ENCODE measurements at places on chromosomes 6 and 20. TPM values are rescaled to one million over a fixed set of nuclear protein-coding genes. Genes with fewer than 3 reads are reported as not detected.
A peak's percentile ranks its signal among the peaks of the same experiment; 100 is the strongest.

Gene BAG2
- polyA plus RNA-seq, result 2.9 TPM

Gene TBC1D22B
- 8.6 TPM for polyA plus RNA-seq

Gene CDH26
- polyA plus RNA-seq, result not detected

Gene ELOVL2
- not detected for polyA plus RNA-seq

Gene MRAP2
- polyA plus RNA-seq, result 3.5 TPM

Gene NOL7
- polyA plus RNA-seq, result 76.5 TPM

Gene INSM1
- 1.4 TPM for polyA plus RNA-seq

Gene MEP1A
- polyA plus RNA-seq, result 45.6 TPM

Gene SAPCD1
- polyA plus RNA-seq, result 8.7 TPM

DNA sequence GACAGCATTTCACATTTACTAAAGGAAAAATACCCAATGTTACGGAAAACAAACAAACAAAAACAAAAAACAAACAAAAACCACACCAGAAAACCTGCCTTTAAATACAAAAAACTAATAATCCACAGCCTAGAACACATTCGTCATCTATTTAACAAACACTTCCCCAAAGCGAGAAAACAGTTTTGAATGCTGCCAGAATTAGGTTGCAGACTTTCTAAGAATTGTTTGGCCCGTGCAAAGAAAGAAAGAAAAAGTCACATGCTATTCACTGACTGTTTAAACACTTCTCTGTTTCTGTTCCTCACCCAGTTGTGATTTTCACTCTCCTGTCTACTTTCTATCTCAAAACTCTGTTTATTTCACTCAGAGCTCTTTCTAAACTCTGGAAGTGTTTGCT, 52.5 kb downstream of the BCAS1 start:
- H3K4me1 ChIP-seq, result no peaks in the 10 kb centered on the region
- H3K27me3 ChIP-seq, result no peaks in the 10 kb centered on the region
- no peak for DNase-seq
- H3K4me3 ChIP-seq, result no peak overlapping the region

GRCh38 chr6:35561113-35561512, 48.4 kb upstream of the TULP1 start:
- H3K36me3 ChIP-seq, result no peaks in the 10 kb centered on the region
- H3K4me1 ChIP-seq, result no peaks in the 10 kb centered on the region
- DNase-seq, result no peak
- H3K4me3 ChIP-seq, result no peak overlapping the region
- no peak overlapping the region for H3K27ac ChIP-seq
- peaks cover 12% of the 10 kb centered on the region for H3K27me3 ChIP-seq

- peaks cover 15% of the 10 kb centered on the region for H3K36me3 ChIP-seq
- H3K4me1 ChIP-seq, result no peaks in the 10 kb centered on the region
- H3K27me3 ChIP-seq, result peaks cover 11% of the 10 kb centered on the region
- H3K27ac ChIP-seq, result no peak overlapping the region
Observed at GRCh38 chr20:41359541-41360011, 7.0 kb downstream of the EMILIN3 start.

DNA sequence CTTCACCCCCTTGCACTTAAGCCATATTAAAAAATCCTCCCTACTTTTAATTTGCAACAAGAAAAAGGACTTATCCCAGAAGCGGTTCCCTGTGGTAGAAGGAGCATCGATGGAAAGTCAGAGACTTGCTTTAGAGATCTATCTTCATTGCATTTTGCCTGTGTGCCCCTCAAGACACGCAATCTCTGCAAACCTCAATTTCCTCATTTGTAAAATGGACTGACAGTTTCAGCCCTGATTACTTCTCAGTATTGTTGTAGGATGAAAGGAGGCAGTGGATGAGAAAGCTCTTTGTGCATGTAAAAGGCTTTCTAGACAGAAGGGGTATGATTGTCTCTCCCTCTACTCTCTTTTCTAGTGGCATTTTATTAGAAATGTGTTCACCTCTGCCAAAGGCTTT, 410.2 kb downstream of the CDC5L start:
- no peaks in the 10 kb centered on the region for H3K4me1 ChIP-seq
- H3K27ac ChIP-seq, result no peak overlapping the region
- DNase-seq, result no peak
- no peaks in the 10 kb centered on the region for H3K36me3 ChIP-seq
- no peak overlapping the region for H3K4me3 ChIP-seq

DNA sequence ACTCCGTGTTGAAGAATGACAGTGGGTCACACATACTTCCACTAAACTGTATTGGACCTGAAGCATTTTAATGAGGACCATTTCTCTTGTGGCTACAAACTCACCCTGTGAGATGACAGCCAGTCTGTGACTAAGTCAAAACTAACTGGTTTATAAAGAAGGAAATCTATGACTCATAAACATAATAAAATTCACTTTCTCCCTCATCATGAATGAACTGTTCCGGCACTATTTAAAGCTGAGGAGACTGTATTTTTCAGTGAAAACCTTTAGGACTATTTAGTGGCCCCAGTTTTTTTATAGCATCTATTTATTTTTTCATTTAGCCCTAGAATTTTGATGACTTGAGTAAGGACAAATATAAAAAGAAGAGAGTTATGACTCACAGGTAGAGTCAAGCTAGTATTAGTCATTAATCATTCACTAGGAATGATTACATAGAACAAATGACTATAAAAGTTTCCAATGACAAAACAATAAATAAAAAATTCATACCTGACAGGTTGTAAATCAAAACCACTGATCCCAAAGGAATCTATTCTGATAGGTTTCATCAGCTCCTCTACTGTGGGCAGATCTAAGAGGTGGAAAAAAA, 34.2 kb downstream of the CEP162 start:
- H3K4me3 ChIP-seq, result no peak overlapping the region
- no peak for DNase-seq
- H3K4me1 ChIP-seq, result no peaks in the 10 kb centered on the region
- no peak overlapping the region for H3K27ac ChIP-seq
- H3K27me3 ChIP-seq, result no peaks in the 10 kb centered on the region

DNA sequence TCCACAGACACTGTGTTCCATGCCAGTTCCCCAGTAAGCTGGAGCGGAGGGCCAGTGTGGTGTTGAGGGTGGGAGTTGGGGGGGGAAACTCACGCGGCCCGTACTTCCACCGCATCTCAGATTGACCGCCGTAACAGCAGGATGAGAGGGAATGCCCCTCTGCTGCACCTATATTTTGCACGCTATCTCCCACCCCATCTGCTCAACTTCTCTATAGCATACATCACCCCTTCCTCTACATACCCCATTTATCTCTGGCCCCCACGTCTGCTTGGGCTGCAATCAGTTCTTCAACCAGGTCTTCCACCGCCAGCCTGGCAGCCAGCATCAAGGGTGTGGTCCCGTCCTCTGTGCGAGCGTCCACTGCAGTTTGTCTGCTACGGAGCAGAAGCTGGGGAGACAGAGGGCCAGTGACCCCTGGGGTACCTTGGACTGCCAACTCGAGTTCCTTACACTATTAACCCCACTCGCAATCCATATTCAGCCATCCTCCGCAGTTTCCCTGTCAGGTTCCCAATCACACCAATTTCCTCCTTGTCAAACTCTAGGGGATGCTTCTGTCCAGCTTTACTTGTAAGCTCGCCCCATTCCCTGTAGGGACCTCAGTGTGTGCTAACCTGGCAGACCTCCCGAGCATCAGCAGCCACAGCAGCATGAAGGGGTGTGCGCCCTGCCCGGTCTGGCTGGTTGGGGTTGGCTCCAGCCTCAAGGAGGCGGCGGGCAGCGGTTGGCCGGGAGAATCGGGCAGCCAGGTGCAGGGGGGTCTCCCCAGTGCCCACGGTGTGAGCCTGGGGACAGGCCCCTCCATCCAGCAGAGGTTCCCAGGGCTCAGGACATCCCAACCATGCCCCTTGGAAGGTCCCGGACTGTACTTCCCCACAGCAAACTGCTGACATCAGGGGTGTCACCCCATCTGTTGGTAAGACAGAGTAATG, 4.5 kb upstream of the GPSM3 start:
- no peaks in the 10 kb centered on the region for H3K36me3 ChIP-seq
- no peaks in the 10 kb centered on the region for H3K27me3 ChIP-seq
- peak; percentile 80 for DNase-seq
- peak overlapping the region; percentile 93 for H3K27ac ChIP-seq
- peaks cover 24% of the 10 kb centered on the region for H3K4me1 ChIP-seq

DNA sequence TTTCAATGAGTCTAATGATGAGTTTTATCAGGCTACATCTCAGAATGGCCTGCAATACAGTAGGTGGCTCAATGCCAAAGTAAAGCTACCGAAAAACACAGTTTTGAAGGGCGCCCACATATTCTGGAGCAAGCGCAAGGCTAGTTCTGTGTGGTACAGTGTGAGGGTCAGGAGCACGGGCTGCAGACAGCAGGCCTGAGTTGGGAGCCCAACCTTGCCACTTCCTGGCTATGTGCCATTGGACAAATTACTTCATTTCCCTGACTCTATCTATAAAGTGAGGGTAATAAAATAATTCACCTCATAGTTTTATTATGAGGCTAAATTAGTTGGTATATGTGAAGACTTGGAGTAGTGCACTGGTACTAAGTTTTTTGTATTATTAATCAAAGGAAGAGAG, 150.7 kb downstream of the OPN5 start:
- H3K27ac ChIP-seq, result no peak overlapping the region
- H3K4me3 ChIP-seq, result no peak overlapping the region
- DNase-seq, result no peak
- H3K4me1 ChIP-seq, result no peaks in the 10 kb centered on the region

DNA sequence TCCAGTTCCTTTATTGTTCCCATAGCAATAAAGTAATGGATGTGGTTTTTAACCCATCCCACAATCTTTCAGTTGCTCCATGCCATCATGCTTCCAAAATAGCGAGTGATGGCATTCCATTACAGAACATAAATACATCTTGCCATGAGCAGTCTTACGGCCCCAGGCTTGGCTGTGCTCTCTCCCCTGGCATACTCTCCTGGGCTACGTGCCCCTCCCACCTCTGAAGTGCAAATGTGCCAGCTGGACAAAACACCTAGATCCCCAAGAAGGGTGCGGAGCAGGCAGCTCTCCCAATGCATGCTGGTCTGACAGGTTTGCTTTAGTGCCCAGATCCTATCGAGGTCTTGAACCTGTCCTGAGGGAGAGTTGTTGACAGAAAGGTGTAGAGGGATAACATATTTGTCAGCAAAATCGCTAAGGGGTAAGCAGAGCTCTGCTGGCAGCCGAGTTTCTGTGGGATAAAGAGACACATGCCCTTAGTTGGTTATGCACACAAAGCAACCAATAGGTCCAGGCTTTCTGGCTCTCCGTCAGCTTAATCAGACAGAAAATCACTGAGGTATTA, 43.9 kb upstream of the PAX1 start:
- H3K4me1 ChIP-seq, result no peaks in the 10 kb centered on the region
- H3K4me3 ChIP-seq, result no peak overlapping the region
- H3K27me3 ChIP-seq, result peaks cover 4% of the 10 kb centered on the region
- no peak for DNase-seq

DNA sequence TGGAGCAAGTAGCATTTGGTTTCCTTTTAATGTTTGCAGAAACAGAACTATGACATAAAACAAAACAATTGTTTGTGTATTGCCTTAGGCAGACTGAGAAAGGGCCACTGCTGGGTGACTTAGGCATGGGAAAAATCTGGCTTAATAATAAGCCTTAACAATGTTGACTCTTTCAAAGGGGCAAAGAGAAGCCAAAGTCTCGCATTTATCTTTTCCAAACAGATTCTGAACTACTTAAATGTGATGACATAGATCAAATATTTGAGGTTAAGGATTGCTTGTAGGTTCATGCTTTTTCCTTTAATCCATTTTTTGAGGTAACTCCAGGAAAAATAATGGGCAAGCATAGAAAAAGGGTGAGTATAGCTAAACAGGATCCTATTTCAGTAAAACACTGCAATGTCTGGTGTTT, 39.6 kb downstream of the ADAT2 start:
- no peaks in the 10 kb centered on the region for H3K4me1 ChIP-seq
- no peak overlapping the region for H3K4me3 ChIP-seq
- DNase-seq, result no peak
- H3K27me3 ChIP-seq, result no peaks in the 10 kb centered on the region
- H3K27ac ChIP-seq, result no peak overlapping the region
- H3K36me3 ChIP-seq, result no peaks in the 10 kb centered on the region

DNA sequence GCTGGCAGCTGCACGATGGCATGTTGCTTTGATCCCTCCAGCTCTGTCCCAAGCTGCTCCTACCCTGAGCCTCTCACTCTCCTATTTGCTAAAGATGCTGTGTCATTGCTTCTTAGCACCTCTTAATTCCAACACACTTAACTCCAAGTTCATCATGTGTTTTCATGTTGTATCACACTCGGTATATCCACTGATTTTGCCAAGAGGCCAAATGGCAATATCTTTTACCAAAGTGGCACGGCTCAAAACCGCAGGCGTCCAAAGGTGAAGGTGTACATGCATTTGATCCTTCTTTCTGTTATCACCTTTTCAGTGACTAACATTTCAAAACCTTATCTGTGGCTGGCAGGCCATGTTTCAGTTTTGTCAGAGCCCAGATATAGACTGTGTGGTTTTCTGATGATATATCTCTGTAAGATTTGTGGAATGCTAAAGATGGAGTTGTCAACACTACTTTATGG, 217.0 kb downstream of the TBX18 start:
- no peaks in the 10 kb centered on the region for H3K27me3 ChIP-seq
- no peak for DNase-seq
- no peak overlapping the region for H3K4me3 ChIP-seq
- H3K36me3 ChIP-seq, result no peaks in the 10 kb centered on the region
- H3K27ac ChIP-seq, result no peak overlapping the region
- H3K4me1 ChIP-seq, result no peaks in the 10 kb centered on the region

DNA sequence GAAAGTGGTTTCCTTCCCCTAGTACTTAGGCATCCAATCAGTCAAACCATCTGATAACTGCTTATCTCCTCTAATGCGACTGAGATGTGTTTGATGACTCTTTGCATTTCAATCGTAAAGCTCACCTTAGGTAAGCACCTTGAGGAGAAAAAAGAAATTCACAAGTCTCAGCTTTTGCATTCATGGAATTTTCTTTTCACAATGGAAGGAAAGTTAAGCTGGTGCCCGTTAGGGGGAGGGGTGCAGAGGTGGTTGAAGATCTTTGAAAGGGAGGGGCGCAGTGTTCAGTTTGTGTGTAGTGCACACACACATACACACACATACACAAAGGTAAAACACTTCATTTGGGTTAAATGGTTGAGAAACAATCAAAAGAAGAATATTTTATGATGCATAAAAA, 87.1 kb upstream of the SALL4 start:
- no peaks in the 10 kb centered on the region for H3K36me3 ChIP-seq
- DNase-seq, result no peak
- H3K4me1 ChIP-seq, result no peaks in the 10 kb centered on the region
- H3K27me3 ChIP-seq, result no peaks in the 10 kb centered on the region
- no peak overlapping the region for H3K27ac ChIP-seq
- H3K4me3 ChIP-seq, result no peak overlapping the region

DNA sequence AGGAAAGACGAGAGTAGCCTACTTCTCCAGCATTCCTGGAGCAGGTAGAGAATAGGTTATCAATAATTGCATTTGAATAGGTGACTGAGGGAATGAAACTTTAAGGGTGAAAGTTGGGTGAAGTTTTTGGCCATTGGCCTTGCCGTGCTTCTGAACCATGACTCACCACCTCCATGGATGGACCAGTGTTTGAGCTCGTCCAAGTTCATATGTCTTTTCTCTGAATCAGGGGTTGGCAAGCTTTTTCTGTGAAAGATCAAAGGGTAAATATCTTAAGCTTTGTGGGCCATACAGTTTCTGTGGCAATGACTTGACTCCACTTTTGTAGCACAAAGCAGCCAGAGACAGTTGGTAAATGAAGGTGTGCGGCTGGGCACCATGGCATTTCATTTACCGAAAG, 31.8 kb downstream of the SNRNP48 start:
- no peak overlapping the region for H3K4me3 ChIP-seq
- H3K27me3 ChIP-seq, result no peaks in the 10 kb centered on the region
- no peaks in the 10 kb centered on the region for H3K36me3 ChIP-seq
- DNase-seq, result no peak
- no peaks in the 10 kb centered on the region for H3K4me1 ChIP-seq
- H3K27ac ChIP-seq, result no peak overlapping the region

Data from sigmoid colon (tissue), 7 donors.